ENCODE measurements at places on chromosomes 1 and 21.

- no peak for DNase-seq
Observed at GRCh38 chr1:31013187-31013864, 52.2 kb downstream of the PUM1 start.

- DNase-seq, result no peak
Observed at GRCh38 chr1:173009597-173009996, 41.1 kb downstream of the TNFSF18 start.

DNA sequence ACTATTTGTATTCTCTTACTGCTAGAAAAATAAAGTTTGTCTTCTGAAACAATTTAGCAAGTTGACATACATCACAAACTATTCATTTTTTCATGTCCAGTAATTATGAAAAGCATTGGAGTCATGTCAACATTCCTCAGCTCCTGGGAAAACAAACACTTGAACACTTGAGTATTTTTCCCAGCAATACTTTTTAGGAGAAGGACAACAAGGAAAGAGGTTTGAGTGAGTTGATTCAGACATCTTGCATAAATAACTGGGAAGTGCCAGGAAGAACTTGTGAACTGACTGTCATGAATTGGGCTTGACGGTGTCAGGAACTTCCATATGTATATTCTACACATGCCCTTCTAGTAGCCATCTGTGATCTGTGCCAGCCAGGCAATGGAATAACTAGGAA lies 195.6 kb downstream of the HMCN1 start:
- DNase-seq, result no peak

DNA sequence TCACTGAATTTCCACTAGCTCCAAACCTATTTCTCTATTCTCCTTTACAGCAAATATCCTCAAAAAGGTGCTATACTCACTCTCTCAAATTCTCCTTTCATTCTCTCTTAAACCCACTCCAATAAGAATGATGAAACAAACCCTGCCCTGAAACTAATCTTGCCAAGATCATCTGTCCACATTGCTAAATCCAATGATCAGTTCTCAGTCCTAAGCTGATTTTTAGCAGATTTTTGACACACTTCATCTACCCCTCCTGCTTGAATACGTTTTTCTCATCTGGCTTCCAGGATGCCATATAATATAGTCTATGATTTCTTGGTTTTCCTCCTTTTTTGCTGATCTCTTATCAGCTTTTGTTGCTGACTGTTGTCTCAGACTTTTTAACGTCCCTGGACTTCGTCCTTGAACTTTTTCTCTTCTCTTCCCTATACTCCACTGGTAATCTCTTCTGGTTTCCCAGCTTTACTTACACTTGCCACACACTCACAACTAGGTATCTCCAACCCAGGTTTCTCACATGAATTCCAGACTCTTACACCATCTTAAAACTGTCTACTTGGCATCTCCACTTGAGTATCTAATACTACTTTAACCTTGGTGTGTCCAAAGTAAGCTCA lies 35.3 kb downstream of the RERE start:
- peak; percentile 17 for DNase-seq

DNA sequence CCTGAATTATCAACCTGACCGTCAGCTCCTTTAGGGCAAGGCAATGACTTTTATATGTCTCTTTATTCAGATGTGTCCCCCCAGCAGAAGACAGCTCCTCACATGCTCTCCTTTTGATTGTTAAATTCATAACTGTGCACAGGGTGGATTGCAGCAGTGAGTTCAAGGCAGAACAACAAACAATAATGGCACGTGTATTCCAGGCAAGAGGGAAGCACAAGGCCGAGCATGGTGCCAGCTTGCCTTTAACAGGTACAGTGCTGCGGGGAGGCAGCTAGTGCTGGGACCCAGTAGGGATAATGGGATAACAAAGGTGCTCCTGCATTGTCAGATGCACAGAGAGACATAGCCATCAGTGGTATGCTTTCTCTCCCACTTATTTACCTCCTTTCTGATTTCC lies 248.4 kb downstream of the RHOU start:
- DNase-seq, result no peak

DNA sequence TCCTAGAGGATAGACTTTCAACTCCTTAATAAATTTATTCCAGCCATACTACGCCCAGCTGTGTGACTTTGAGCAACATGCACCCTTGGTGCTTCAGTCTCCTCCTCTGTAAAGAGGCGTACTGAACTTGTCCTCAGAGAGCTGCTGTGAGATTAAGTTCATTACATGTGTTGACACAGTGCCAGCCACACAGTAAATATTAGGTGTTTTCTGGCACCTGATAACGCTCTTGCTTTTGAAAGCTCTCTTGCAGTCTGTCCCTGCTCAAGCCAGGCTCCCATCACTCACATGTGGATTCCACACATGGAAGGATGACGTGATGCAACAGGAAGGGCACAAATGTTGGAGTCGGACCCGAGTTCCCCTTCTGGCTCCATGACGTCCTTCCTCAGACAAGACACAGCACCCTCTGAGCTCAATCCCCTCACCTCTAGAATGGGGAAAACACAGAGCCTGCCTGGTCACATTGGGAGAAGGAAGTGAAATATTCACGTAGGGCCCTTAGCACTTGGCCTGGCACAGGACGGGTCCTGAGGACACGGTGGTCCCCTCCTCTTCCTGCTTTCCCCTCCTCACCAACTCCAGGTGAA lies 7.7 kb downstream of the IFNLR1 start:
- no peak for DNase-seq

- DNase-seq, result no peak
Observed at GRCh38 chr1:67059346-67059745, 5.4 kb upstream of the SLC35D1 start.

- DNase-seq, result no peak
Observed at GRCh38 chr1:185257950-185258208, 59.2 kb downstream of the IVNS1ABP start.

DNA sequence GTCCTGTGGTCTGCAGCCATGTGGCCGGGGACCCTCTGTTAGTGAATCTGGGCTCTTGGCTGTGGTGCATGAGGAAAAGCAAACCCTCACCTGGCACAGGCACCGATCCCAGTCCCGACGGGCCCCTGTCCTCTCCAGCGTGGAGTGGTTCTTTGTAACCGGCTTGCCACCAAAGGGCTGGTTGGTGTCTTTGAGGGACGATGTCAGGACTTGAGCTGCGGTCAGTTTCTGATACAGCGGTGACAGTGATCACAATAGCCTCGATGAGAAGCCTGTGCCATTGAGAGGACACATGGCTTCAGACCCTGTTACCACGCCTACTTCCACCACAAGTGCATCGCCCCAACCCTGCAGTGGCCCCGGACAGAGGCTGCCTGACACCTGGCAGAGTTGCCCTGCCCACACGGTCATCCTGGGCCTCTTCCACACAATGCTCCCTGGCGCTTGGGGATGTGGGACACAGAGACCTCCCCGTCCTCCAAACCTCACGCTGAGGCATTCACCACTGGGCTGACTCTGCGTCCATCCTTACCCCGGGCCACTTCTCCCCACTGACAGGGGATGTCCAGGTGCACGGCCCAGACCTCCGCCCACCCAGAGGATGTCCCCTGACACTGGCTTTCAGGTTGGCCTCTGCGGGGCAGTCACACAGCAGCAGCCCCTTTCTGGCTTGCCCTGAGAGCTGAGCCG lies 18.8 kb upstream of the ACTRT2 start:
- no peak for DNase-seq

DNA sequence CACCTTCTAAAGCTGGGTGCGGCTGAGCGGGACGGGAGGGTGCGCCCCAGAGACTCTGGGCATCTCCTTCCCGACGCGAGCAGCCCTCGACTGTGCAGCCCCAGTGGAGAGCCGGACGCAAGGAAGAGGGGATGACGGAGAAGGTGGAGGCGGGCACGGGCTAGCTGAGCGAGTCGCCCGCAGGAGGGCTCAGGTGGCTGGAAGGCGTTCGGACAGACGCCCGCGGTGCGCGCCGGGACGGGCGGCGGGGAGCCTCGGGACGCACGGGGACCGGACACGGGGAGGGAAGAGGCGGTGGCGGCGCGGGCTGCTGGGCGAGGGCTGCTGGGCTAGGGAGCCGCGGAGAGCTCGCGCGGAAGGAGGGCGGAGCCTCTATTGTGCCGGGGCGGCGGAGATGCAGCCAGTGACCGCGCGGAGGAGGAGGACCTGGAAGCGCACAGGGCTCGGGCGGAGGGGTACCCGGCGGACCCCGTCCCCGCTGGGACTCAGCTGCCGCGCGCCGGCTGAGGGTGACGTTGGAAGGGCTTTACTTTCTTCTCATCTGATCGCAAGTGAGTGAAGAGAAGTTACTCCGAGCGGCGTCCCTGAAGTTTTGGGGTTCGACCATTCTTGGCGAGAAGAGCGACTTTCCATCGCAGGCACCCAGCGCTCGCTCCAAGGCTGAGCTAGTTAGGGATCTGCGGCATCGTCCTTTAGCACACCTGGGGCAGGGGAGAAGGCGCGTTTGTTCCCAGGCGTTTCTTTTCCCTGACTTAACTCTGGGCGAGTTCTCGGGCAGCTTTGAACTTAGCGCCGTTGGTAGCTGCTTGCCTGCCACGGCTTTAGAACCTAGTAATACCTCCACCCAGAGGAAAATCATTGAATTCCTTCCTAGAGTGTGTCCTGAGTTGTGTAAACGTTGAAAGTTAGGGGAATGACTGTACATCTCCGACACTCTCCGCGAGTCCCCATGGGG lies at the start of gene OLFML2B:
Gene OLFML2B, minus strand, starts transcription at position 323 of the 955 bp plus-strand sequence. CDS start 439 bp downstream, outside the sequence.
- peak; percentile 68 for DNase-seq

DNA sequence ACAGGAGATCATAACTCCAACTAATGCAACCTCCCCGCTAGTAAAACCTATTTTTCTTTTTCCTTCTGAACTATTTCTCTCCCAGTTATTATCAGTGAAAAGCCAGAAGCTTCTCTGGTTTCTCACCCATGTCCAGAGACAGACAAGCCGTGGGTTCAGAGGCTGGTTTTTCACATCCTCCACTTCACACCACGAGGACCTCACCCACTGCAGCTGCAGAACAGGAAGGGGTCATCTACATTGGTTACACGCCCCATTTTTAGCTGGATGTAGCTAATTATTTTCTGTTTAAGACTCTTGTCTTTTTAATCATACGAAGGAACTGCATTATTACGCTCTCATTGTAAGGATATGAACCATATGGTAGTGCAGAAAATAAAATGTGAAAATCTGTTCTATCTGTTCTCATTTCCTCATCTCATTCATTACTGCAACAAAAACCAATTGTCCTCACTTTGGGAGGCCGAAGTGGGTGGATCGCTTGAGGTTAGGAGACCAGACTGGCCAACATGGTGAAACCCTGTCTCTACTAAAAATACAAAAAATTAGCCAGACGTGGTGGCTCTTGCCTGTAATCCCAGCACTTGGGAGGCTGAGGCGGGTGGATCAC lies 39.1 kb upstream of the CLDN14 start:
- no peak for DNase-seq

DNA sequence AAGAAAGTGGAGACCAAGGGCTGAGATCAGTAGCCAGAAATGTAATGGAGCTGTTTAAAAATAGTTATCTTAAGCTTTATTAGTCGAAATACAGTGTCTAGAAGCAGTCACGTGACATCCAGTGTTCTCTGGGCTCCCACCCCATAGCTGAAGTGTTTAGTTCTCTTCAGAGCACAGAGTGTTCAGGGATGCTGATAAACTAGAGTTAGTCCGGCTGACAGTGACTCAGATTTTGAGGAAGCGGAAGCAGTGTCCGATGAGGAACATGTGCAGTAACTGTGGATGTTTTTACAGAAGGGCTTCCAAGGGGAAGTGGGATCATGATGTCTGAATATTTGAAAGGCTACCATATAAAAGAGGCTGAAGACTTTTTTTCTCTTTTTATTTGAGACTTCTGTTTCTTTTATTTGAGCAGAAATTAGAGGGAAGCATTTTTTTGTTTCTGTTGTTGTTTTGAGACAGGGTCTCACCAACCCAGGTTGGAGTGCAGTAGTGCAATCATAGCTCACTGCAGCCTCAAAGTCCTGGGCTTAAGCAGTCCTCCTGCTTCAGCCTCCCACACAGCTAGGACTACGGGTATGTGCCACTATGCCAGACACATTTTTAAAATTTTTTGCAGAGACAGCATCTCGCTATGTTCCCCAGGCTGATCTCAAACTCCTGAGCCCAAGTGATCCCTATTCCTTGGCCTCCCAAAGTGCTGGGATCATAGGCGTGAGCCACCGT lies 124.2 kb downstream of the GALNT2 start:
- DNase-seq, result no peak

DNA sequence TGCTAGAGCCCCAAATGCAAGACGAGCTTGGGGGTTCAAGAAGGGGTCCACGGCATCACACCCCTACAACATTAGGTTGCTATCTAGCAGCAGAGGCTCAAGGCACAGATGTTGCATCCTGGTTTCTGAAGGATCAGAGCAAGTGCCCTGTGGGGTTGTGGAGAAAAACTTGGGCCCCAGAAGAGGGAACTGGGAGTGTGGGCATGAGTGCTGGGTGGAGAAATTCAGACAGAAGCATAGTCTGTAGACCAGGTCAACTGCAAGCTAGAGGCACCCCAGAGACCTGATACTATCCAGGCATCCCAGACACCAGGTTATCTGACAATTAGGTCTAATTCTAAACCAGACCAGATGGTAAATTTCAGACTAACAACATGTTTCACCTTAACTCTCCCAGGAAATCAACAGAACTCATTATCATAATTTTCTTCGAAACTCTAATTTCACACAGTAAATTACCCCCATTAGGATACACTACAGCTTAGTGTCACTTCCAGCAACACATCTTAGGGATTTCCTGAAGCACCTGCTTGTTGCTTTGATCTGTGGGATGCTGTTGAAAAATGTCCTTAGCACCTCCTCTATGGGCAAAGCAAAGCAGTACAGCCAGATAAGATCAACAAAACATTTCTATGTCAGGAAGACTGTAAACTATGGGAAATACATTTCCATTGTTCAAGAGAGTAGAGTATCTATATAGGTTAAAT lies 179.3 kb downstream of the VAV3 start:
- no peak for DNase-seq

GRCh38 chr1:180233191-180234011 lies 3.3 kb downstream of the LHX4 start:
- no peak for DNase-seq

- DNase-seq, result no peak
Observed at GRCh38 chr21:44498280-44499210, 41.5 kb downstream of the KRTAP10-1 start.

- DNase-seq, result no peak
Observed at GRCh38 chr1:114274621-114275317, 121.1 kb upstream of the SYT6 start.

DNA sequence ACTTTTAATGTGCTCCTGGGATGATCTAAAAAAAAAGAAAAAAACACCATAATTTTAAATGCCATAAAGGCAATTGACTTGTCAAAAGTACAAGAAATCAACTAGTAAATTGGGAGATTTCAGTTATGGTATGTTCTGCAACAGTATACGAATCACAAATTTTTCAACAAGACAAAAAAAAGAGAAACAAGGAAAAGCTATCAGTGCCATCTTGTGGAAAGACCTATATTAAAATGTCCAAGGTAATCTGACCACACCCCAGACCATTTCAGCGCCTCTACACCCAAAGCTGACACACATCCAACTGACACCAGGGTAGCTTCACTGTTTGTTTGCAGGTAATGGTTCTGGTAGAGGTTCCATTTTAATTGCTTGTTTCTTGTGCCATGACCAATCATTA lies 5.0 kb upstream of the DUSP23 start:
- no peak for DNase-seq

GRCh38 chr21:19899645-19900044 lies 1098.6 kb upstream of the NCAM2 start:
- no peak for DNase-seq
